Posterior cingulate gyrus (tissue), 11 donors: ENCODE measurements at places on chromosomes 4 and X.

DNA sequence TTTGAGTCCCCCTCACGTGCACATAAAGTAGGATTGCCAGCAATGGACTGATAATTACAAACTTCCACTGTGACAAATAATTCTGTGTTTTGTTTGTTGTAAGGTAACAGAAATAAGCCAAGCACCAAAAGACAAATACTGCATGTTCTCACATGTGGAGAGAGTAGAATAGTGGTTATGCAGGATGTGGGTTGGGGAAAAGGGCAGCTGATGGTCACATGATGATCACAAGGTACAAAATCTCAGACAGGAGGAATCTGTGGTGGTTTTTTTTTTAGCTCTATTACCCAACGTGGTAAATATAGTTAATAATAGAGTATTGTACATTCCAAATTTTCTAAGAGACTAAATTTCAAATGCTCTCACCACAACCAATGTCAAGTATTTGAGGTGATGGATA is 182.3 kb downstream of the BANK1 start:
- DNase-seq, result no peak

DNA sequence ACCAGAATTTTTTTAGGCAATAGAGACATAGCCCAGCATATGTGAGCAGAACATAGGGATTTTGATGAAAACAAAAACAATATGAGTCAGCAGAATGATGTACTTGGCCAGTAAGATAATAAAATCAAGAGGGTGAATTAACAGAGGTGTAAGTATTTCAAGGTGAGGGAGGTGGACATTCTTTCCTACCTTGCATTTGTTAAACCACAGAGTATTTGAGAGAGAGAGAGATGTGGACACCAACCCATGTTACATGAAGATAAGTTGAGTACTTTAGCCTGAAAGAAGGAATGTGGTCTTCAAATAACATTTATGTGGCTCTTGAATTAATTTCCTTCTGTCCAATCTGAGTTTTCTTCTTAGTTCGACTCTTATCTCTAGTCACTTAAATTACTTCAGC is 68.6 kb downstream of the DIAPH2 start:
- no peak for DNase-seq

DNA sequence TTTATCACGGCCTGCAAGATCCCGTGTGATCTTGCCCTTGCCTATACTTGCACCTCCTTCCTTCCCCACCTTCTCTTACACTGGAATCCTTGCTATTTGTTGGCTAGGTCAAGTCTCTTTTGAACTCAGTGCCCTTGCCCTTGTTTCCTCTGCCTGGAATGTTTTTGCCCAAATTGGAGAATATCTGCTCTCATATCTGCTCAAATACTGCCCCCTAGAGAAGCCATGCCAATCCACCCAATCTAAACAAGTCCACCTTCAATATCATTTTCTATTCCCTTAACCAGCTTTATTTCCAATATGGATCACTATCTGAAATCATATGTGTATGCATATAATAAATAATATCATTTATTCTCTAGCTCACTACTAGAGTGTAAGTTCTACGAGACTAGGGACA is 1044.2 kb upstream of the FTHL17 start:
- DNase-seq, result no peak

- no peak for DNase-seq
These were observed 28.2 kb downstream of the SULT1E1 start for GRCh38 chr4:69831646-69832325.

GRCh38 chr4:4755306-4755705 is 104.2 kb upstream of the MSX1 start:
- no peak for DNase-seq

DNA sequence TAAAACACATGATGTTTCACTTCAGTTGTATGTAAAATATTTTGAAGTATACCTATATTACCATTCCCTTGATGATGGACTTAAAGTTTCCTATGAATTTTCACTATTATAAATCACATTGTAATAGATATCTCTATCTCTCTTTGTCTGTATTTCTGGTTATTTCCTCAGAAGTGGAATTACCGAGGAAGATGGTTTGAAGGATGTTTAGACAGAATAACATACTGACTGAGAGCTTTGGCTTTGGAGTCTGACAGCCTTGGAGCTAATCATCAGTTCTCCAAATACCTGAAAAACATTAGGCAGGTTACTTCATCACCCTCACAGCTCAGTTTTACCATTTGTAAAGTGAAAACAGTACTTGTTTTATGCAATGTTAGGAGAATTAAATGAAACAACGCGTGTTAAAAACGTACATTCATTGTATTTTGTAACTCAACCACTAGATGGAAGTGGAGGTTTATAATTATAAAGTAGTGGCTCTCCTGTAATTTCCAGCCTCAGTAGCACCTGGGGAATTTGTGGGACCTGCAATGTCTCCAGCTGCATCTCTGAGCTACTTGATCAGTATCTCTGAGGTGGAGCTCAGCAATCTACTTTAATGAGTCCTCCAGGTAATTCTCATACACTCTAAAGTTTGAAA is 14.3 kb downstream of the JCHAIN start:
- DNase-seq, result no peak

GRCh38 chr4:37070041-37070440 is 174.5 kb upstream of the NWD2 start:
- no peak for DNase-seq

GRCh38 chr4:31474221-31474620 is 754.1 kb downstream of the PCDH7 start:
- DNase-seq, result no peak

- no peak for DNase-seq
These were observed 56.8 kb downstream of the RXFP1 start for GRCh38 chr4:158578476-158578875.

GRCh38 chr4:91127192-91127591 is 1000.0 kb downstream of the CCSER1 start:
- DNase-seq, result no peak

DNA sequence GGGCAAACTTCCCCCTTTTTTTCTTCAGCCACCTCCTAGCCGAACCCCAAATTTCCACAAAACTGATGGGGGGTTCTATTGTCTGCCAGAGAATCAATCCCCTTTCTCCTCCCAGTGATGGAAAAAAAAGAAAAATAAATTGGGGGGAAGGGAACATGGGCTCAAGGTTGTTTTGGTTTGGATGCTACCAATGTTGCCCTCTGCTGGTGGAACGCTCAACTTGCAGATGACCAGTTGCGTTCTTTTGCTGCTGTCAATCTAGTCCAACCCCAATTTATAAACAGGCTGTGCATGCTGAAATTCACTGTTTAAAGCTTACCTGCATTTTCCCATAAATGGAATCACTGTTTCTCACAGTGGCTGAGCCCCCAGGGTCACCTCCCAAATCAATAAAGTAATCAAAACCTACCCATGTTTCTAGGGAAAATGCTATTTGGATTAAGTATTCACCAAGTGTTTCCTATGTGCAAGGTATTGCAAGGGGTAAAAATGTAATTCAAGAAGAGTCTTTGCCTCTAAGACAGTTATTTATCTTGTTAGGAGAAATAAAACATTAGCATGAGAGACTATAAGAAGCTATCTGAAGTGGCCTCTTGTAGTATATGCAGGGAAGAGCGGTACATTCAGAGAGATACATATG is 116.7 kb upstream of the TMEM164 start:
- no peak for DNase-seq

GRCh38 chr4:76354517-76355473 is 48.3 kb downstream of the STBD1 start:
- DNase-seq, result no peak

DNA sequence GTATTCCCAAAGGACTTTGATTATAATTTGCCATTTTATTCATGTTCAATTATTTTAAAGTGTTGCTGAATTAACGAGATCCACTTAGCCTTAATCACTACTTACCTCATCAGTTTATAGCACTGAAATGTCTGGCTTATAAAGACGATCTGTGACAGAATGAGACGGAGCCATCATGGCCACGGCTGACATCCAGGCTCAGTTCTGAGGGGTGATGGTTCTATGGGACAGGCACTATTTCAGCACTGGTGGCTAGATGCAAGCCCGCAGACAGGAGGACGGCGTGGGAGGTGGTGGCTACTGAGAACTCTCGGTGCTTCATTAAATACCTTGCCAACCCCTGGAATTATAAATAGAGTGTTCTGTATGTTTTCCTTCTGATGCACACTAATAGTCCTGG is 1084.2 kb upstream of the TENM3 start:
- DNase-seq, result no peak

GRCh38 chr4:180557348-180557747 is 1685.9 kb upstream of the TENM3 start:
- DNase-seq, result no peak

DNA sequence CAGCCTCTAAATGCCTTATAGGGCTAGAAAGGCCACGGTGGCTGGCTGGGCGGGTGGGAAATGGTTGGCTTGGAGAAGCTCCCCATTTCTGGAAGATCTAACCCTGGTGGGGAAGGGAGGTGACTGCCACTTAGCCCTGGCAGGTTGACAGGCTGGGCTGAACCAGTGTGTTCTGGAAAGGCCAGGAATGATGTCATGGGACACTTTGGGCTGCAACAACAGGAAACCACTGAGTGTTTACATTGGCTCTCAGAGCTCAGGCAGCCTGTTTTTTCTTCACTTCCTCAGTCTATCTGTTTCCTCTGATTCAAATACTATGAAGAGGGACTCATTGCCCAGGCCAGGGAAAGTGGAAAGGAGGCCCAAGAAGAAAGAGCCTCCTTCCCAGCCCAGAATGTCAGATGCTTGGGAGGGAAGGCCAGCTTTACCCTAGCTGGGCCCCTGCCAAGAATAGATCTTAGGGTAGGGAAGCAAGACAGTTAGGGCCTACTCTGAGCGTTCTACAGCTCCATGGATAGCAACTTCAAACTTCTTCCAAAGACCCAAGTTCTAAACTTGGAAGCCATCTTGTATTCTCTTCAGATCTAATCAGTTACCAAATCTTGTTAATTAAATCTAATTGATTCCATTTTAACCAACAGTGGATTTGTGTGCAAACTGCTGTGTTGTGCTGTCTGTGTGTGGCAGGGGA is 65.8 kb upstream of the MSN start:
- DNase-seq, result no peak

DNA sequence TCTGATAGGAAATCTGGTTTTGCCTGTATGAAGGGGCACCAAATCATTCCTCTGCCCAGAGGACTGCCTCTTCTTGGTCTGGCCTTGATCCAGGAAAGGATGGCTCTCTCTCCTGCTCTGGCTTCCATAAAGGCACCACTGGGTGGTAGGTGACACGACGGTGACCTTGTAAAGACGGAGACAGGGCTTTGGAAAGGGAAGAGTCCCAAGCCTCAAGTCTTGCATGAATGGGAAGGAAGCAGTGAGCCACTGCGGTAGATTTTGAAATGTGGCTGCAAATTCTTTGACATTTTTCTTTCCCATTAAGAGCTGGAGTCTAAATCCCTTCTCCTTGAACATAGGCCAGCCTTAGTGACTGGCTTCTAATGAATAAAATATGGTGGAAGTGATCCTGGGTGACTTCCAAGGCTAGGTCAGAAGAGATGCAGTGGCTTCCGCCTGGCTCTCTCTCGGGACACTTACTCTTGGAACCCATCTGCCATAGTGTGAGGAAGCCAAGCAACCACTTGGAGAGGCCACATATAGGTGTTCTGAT is 347.4 kb downstream of the BCOR start:
- DNase-seq, result no peak

GRCh38 chr4:150948710-150949109 is 66.4 kb downstream of the LRBA start:
- DNase-seq, result no peak

GRCh38 chr4:156676116-156676851 is 295.3 kb downstream of the PDGFC start:
- no peak for DNase-seq

GRCh38 chr4:4640692-4641091 is 98.8 kb upstream of the STX18 start:
- no peak for DNase-seq

DNA sequence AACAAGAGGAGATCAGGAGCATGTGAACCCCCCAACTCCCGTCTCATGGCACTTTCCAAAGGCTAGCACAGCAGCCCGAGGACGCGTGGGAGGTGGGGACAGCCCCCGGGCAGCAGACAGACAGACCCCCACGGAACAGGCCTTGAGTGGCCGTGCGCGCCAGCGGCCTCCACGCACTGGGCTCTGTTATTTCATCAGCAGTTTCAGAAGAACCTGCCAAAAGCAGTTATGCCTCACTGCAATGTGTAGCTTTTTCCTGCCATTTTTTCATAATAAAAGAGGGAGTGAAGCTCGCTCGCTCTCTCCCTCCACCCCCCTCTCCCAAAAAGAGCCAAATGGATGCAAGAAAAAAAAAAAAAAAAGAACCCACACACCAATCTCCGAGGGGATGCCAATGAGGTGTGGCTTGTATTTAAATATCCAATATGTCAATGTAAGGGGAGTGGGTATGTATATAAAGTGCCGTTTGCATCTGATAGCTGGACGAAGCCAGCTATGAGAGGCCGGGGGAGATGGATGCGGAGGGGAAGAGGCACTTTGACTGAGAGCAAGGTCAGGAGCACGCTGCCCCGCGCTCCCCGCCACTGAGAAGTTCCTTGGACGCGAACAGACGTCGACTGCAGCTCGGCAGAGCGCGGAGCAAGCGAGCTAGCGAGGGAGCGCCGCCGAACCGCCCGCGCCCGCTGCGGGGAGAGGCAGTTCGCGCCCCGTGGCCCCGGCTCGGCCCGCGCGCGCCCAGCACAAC is at the start of gene FGF16:
Gene FGF16, plus strand, starts transcription at position 482 of the 745 bp plus-strand sequence. CDS start 286 bp downstream, outside the sequence.
- no peak for DNase-seq

GRCh38 chr4:180436361-180436760 is 1806.8 kb upstream of the TENM3 start:
- no peak for DNase-seq
